Spleen (tissue), 13 donors: ENCODE measurements at places on chromosomes 5 and 9. TPM values are rescaled to one million over a fixed set of nuclear protein-coding genes. Genes with fewer than 3 reads are reported as not detected.
A peak's percentile ranks its signal among the peaks of the same experiment; 100 is the strongest.

- no peak for DNase-seq
- no peak overlapping the region for H3K27ac ChIP-seq
- H3K4me1 ChIP-seq, result peaks cover 16% of the 10 kb centered on the region
- no peaks in the 10 kb centered on the region for H3K27me3 ChIP-seq
- no peak overlapping the region for H3K4me3 ChIP-seq
- no peaks in the 10 kb centered on the region for H3K36me3 ChIP-seq
These were observed 9.6 kb downstream of the DAB2 start for GRCh38 chr5:39415201-39415600.

- H3K27ac ChIP-seq, result no peak overlapping the region
- no peak for DNase-seq
These were observed 25.3 kb downstream of the YIPF5 start for GRCh38 chr5:144144956-144145751.

DNA sequence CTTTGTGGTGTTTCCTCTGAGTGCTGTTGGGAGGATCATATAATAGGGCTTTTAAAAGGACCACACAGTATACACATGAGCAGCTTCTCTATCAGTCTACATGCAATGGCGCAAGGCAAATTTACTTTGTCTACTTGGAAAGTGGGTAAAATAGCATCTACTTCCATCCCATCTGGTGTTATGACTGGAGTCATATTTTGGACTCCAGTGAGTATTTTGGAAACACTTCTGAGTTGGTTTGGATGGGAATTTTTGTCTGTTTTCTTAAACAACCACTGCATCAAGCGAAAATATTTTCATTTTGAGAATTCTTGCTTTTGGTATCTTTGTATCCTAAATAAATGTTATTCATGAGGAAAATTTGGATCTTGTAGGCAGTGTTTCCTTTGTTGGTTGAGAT is 220.8 kb downstream of the NMUR2 start:
- DNase-seq, result no peak
- H3K4me1 ChIP-seq, result no peaks in the 10 kb centered on the region
- H3K27ac ChIP-seq, result no peak overlapping the region
- no peaks in the 10 kb centered on the region for H3K27me3 ChIP-seq
- no peak overlapping the region for H3K4me3 ChIP-seq

DNA sequence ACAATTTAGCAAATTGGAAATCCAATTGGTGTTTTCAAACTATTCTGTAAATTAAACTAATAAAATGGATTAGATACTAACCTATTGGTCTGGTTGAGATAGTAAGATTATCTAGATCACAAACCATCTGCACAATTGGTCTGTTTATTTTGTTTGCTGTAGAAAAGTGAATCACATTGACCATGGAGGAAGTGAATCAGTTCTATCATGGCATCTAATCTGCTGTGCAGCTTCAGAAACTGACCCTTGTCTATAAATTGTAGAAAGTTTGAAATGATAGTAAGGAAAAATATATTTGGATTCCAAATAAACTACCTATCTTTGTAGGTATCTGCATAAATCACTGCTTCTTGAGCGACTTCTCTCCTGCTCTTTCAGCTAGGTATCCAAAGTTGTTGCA is 1865.4 kb downstream of the MAT2B start:
- H3K36me3 ChIP-seq, result no peaks in the 10 kb centered on the region
- H3K27ac ChIP-seq, result no peak overlapping the region
- H3K27me3 ChIP-seq, result no peaks in the 10 kb centered on the region
- no peaks in the 10 kb centered on the region for H3K4me1 ChIP-seq
- no peak for DNase-seq

DNA sequence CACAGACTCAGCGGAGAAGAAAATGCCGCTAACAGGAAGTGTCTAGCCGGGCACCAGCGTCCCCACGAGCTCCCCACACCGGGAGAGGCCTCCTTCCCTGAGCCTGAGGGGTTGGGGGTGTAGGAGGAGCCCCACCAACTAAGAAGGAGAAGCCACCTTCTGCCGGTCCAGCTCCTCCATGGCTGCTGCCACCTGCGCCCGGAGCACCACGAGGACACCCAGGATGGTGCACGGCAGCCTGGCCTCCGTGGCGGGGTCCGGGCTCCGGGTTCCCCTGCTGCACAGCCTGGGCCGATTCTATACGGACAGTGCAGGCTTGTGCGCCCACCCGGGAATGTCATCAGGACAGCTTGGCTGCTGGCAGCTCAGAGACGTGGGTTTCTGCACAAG is 297 bp downstream of the LCN8 start:
- H3K27ac ChIP-seq, result no peak overlapping the region
- DNase-seq, result peak; percentile 82
- H3K27me3 ChIP-seq, result peaks cover 14% of the 10 kb centered on the region
- no peak overlapping the region for H3K4me3 ChIP-seq
- H3K4me1 ChIP-seq, result peaks cover 26% of the 10 kb centered on the region

DNA sequence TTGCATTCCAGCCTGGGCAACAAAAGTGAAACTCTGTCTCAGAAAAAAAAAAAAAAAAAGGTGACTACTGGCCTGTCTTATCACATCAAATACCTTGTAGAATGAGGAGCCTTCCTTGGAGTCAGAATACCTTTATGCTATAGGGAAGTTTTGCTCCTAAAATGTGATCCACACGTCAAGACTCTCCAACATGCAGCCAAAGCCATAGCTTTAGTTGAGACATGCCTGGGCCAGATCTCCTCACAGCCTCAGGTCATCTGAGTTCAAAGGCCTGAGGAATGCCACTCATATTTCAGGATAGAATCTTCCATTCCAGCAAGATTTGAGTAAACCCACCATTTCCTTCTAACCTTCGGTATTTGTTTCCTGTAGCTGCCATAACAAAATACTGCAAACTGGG is 13.7 kb upstream of the SOWAHA start:
- no peaks in the 10 kb centered on the region for H3K27me3 ChIP-seq
- no peak overlapping the region for H3K4me3 ChIP-seq
- H3K4me1 ChIP-seq, result no peaks in the 10 kb centered on the region
- no peaks in the 10 kb centered on the region for H3K36me3 ChIP-seq

The SLC6A7 gene
- total RNA-seq, result not detected

The TSTD2 gene
- 19.2 TPM for total RNA-seq

DNA sequence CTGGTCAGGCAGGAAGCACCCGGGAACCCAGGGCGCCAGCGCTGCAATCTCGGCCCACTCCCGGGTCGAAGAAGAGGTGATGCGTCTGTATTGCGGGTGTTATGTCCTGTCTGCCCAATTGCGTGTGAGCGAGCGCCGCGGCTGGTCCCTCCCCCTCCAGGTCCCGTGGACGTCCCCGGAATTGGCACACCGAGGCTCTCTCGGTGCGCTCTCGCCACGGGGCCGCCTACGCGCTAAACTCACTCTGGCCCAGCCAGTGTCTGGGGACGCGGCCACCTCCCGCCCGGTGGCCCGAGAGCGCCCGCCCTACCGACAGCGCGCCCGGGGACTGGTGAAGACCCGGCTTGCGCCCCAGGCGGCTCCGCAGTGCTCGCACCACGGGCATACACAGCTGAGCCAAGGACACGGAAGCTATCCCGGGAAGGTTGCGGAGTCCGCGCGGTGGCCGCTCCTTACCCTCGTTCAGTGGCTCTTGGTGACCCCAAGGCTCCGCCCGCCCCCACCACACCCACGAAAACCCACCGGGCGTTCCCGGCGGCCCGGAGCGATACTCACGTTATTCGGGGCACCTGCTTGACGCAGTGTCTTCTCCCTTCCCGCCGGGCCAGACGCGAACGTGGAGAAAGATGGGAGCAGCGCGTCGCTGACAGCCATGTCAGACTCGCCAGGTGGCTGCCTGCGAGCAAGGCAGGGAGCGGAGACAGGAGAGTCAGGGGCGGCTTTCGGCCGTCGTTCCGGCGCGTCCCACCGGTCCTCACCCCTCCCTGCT is 1.0 kb downstream of the KLF4 start:
- peak overlapping the region; percentile 63 for H3K4me3 ChIP-seq
- peaks cover 52% of the 10 kb centered on the region for H3K27me3 ChIP-seq
- peaks cover 7% of the 10 kb centered on the region for H3K4me1 ChIP-seq
- DNase-seq, result peak; percentile 86

The PKD2L2 gene
- 1.8 TPM for total RNA-seq

DNA sequence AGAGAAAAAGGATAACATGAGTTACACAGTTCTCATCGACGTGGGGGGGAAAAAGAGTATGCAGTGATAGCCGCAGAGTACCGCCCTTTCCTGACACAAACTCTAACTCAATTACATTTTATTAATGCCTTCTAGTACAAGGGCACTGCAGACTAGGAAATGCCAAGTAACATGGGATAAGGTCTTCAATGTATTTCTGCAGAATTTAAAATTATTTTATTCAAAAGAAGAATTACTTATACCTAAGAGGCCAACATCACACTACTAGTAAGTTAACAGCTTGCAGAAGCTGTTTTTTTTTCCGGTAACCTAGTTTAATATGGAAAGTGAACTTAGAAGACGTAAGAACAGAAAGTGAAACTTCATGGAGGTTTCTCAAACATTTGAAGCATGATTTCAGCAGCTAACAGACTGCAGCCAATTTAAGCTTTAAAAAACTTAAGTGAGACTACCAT is 3.9 kb downstream of the SETX start:
- H3K4me1 ChIP-seq, result peaks cover 46% of the 10 kb centered on the region
- peaks cover 52% of the 10 kb centered on the region for H3K36me3 ChIP-seq
- no peak for DNase-seq
- H3K27me3 ChIP-seq, result no peaks in the 10 kb centered on the region
- peak overlapping the region; percentile 99 for H3K27ac ChIP-seq

The SPINK4 gene
- not detected for total RNA-seq

GRCh38 chr5:102855681-102856388 is 100.7 kb downstream of the PAM start:
- no peak for DNase-seq
- H3K36me3 ChIP-seq, result no peaks in the 10 kb centered on the region
- no peak overlapping the region for H3K27ac ChIP-seq
- H3K4me3 ChIP-seq, result no peak overlapping the region

- no peak overlapping the region for H3K27ac ChIP-seq
- DNase-seq, result no peak
- H3K36me3 ChIP-seq, result no peaks in the 10 kb centered on the region
- no peak overlapping the region for H3K4me3 ChIP-seq
- H3K27me3 ChIP-seq, result no peaks in the 10 kb centered on the region
These were observed 124.8 kb upstream of the RAD23B start for GRCh38 chr9:107158321-107158720.

- DNase-seq, result no peak
- H3K36me3 ChIP-seq, result no peaks in the 10 kb centered on the region
- H3K27me3 ChIP-seq, result no peaks in the 10 kb centered on the region
- H3K4me3 ChIP-seq, result no peak overlapping the region
These were observed 21.4 kb upstream of the OTULINL start for GRCh38 chr5:14560091-14560595.

GRCh38 chr9:68648164-68648563 is 56.9 kb upstream of the PIP5K1B start:
- no peaks in the 10 kb centered on the region for H3K36me3 ChIP-seq
- no peak overlapping the region for H3K27ac ChIP-seq
- H3K4me1 ChIP-seq, result peaks cover 20% of the 10 kb centered on the region
- H3K27me3 ChIP-seq, result no peaks in the 10 kb centered on the region

- H3K4me3 ChIP-seq, result no peak overlapping the region
- H3K36me3 ChIP-seq, result no peaks in the 10 kb centered on the region
- no peak for DNase-seq
- no peak overlapping the region for H3K27ac ChIP-seq
- H3K27me3 ChIP-seq, result no peaks in the 10 kb centered on the region
These were observed 3.5 kb upstream of the SNX30 start for GRCh38 chr9:112747094-112747493.

DNA sequence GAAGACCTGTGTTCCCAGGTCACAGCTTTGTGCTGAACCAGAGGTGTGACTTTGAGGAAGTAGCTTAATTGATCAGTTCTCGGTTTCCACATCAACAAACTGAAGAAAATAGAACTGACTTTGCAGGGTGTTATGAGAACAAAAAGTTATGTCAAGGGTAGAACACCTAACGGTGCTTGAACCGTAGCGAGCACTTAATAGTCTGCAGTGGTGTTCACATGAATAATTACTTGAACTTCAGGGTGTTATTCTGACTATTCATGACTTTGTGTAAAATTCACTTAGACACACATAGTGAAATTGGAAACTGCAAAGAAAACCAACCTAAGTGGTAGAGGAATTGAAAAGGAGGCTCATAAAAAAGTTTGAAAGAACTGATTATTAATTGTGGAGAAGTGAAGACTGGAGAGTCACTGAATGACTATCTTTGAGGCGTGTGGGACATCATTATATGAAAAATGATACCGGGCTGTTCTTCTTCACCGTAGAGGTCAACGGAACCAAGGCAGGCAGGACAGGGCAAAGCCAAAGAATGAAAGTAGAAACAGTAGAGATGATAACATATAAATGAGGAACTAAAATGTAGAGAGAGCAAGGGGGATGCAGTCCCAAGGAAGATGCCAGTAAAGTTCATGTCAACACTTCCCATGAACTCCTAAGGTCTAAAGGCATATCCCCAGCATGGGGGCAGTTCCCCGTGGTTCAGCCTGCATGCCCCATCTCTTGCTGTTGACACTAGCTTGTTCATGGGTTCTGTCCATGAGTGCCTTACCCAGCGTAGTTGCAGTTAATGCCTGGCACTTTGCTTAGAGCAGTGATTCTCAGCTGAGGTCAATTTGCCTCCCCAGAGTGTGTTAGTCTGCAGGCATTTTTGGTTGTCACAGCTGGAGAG is 118.7 kb downstream of the ZNF462 start:
- no peaks in the 10 kb centered on the region for H3K27me3 ChIP-seq
- no peaks in the 10 kb centered on the region for H3K36me3 ChIP-seq
- H3K4me3 ChIP-seq, result no peak overlapping the region
- H3K4me1 ChIP-seq, result no peaks in the 10 kb centered on the region

GRCh38 chr5:58300346-58300895 is 159.5 kb downstream of the PLK2 start:
- no peaks in the 10 kb centered on the region for H3K4me1 ChIP-seq
- H3K27ac ChIP-seq, result no peak overlapping the region
- H3K27me3 ChIP-seq, result no peaks in the 10 kb centered on the region
- no peak for DNase-seq
- no peaks in the 10 kb centered on the region for H3K36me3 ChIP-seq
- no peak overlapping the region for H3K4me3 ChIP-seq
